Activated T-cell treated with anti-CD3 and anti-CD28 coated beads, Interleukin-2, amount 50 U/mL, for 72 hours (primary cell): ENCODE measurements at places on chromosomes 6 and 20. TPM values are rescaled to one million over a fixed set of nuclear protein-coding genes. Genes with fewer than 3 reads are reported as not detected.

GRCh38 chr20:45962031-45962755 lies 9.8 kb downstream of the ZNF335 start:
- H3K4me3 ChIP-seq, result no peak overlapping the region
- DNase-seq, result no peak
- H3K27me3 ChIP-seq, result no peaks in the 10 kb centered on the region
- H3K27ac ChIP-seq, result no peak overlapping the region
- H3K4me1 ChIP-seq, result no peaks in the 10 kb centered on the region

GRCh38 chr20:63352811-63353221 lies 8.3 kb downstream of the CHRNA4 start:
- H3K36me3 ChIP-seq, result no peaks in the 10 kb centered on the region
- no peaks in the 10 kb centered on the region for H3K4me1 ChIP-seq
- H3K27me3 ChIP-seq, result no peaks in the 10 kb centered on the region
- no peak overlapping the region for H3K27ac ChIP-seq
- DNase-seq, result no peak

- DNase-seq, result no peak
- H3K27ac ChIP-seq, result no peak overlapping the region
- no peaks in the 10 kb centered on the region for H3K27me3 ChIP-seq
- H3K4me1 ChIP-seq, result peaks cover 55% of the 10 kb centered on the region
Observed at GRCh38 chr20:25313593-25313992, 65.7 kb downstream of the PYGB start.

Gene RSPH4A
- 0.09 TPM for total RNA-seq

DNA sequence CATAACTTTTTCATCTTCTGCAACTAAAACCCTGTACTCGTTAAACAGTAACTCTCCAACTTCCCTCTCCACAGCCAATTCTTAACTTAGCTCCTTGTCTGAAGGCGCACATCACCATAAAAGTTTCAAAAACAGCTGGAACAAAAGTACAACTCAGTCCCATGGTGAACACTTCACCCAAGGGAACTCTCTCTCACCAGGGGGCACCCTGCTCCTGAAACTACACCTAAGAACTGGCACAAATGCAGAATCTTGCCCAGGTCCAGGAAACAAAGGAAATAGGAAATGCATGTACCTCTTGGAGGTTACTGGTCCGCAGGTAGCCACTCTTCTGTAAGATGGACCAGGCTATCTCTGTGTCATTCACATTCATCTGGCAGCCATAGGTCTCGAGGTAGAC lies 6.6 kb downstream of the CDK5RAP1 start:
- peak overlapping the region; percentile 64 for H3K27ac ChIP-seq
- H3K27me3 ChIP-seq, result no peaks in the 10 kb centered on the region
- no peak overlapping the region for H3K4me3 ChIP-seq
- peaks cover 22% of the 10 kb centered on the region for H3K36me3 ChIP-seq
- no peak for DNase-seq

DNA sequence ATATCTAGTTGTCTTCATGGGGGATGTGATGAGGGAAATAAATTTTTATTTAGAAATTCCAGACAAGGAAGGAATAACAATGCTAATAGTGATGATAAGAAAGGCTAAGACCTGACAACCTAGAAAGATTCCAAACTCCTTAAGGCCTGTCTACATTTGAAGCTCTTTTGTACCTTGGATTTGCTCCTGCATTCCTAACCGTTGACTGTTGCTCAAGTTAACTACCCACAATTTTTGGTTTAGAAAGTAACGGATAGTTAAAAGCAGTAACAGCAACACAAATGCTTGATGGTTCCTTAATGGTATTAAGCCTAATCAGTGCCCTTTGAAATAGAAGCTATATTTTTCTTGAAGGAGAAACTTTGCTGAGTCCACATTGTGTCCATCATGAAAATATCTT lies 52.9 kb downstream of the TRMT11 start:
- peaks cover 7% of the 10 kb centered on the region for H3K36me3 ChIP-seq
- DNase-seq, result no peak
- H3K4me3 ChIP-seq, result no peak overlapping the region
- H3K27me3 ChIP-seq, result no peaks in the 10 kb centered on the region

GRCh38 chr20:37506152-37506725 lies 14.8 kb upstream of the NNAT start:
- no peak overlapping the region for H3K4me3 ChIP-seq
- H3K27me3 ChIP-seq, result no peaks in the 10 kb centered on the region
- H3K27ac ChIP-seq, result no peak overlapping the region
- H3K36me3 ChIP-seq, result no peaks in the 10 kb centered on the region

DNA sequence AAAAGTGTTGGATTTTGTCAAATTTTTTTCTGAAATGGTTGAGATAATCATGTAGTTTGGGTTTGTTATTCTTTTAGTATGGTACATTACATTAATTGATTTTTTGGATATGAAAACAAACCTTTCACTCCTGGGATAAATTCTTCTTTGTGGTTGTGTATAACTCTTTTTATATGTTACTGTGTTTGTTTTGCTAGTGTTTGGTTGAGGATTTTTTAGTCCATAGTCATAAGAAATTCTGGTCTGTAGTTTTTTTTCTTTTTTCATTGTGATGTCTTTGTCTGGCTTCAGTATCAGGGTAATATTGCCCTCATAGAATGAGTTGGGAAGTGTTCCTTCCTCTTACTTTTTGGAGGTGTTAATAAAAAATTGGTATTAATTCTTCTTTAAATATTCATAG lies 122.2 kb upstream of the ATXN1 start:
- no peak overlapping the region for H3K4me3 ChIP-seq
- H3K36me3 ChIP-seq, result peaks cover 2% of the 10 kb centered on the region
- DNase-seq, result no peak
- peaks cover 55% of the 10 kb centered on the region for H3K27me3 ChIP-seq

Gene DEF6
- 108 TPM for total RNA-seq

Gene PARD6B
- total RNA-seq, result 4.3 TPM

GRCh38 chr6:42118162-42119001 lies 24.0 kb downstream of the C6orf132 start:
- no peaks in the 10 kb centered on the region for H3K36me3 ChIP-seq
- H3K27ac ChIP-seq, result no peak overlapping the region
- H3K27me3 ChIP-seq, result peaks cover 10% of the 10 kb centered on the region
- no peak for DNase-seq

DNA sequence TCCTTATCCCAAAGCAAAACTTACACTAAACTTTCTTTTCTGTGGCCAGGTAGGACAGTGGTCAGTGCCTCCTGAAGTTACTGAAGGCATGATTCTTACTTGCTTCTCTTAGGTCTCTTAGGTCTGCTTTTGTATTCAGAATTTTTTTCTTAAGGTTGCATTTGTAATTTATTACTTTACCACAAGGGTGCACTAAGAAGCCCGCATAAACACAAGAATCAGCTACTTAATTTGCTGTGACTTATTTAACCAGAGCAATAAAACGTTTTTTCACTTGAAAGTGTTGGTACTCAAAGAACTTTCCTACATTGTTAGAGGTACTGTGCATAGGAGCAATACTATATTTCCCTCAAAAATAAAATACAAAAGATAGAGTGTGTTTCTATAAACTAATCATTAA lies 75.4 kb upstream of the LAMA2 start:
- H3K36me3 ChIP-seq, result no peaks in the 10 kb centered on the region
- H3K27ac ChIP-seq, result no peak overlapping the region
- H3K4me1 ChIP-seq, result no peaks in the 10 kb centered on the region
- no peak overlapping the region for H3K4me3 ChIP-seq
- peaks cover 6% of the 10 kb centered on the region for H3K27me3 ChIP-seq

DNA sequence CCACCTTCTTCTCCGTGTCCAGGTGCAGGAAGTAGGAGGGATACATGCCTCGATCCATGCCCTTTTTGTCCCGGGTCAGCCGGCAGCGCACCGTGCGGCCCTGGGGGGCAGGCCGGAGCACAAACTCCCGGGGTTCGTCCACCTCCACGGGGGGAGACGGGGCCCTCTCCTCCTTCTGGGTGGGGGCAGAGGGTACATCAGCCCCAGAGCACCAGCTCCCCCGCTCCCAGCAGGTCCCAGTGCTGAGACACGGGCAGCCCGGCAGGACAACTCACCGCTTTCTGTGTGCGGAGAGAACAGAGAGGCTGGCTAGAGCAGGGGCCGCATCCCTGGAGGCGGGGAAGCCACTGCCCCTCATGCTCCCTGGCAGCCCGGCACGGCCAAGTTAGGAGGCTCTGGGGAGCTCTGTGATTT lies 6.7 kb downstream of the TULP1 start:
- H3K36me3 ChIP-seq, result no peaks in the 10 kb centered on the region
- H3K27me3 ChIP-seq, result peaks cover 17% of the 10 kb centered on the region
- no peak for DNase-seq
- no peak overlapping the region for H3K4me3 ChIP-seq
- H3K27ac ChIP-seq, result no peak overlapping the region

GRCh38 chr20:63117151-63117550 lies 98.8 kb downstream of the YTHDF1 start:
- H3K27me3 ChIP-seq, result peaks cover 36% of the 10 kb centered on the region
- H3K27ac ChIP-seq, result no peak overlapping the region
- no peaks in the 10 kb centered on the region for H3K36me3 ChIP-seq
- no peak overlapping the region for H3K4me3 ChIP-seq
- H3K4me1 ChIP-seq, result no peaks in the 10 kb centered on the region

DNA sequence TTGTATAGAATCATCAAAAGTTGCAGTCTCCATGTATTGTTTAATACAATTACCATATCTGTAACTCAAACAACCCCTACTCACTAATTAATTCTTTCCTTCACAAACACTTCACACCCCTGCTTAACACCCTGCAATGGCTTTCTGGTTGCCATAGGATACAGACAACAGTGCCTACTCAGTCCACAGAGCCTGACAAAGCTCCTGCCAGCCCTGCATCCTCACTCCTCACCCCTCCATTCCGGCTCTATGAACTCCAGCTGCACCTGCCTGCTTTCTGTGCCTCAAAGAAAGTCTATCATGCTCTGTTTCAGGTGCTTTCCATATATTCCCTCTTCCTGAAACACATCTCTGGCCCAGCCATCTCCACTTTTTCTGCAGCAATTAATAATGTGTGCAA lies 253.4 kb downstream of the HACE1 start:
- no peaks in the 10 kb centered on the region for H3K27me3 ChIP-seq
- no peak overlapping the region for H3K4me3 ChIP-seq
- H3K4me1 ChIP-seq, result peaks cover 27% of the 10 kb centered on the region
- DNase-seq, result no peak
- no peaks in the 10 kb centered on the region for H3K36me3 ChIP-seq
- H3K27ac ChIP-seq, result no peak overlapping the region

DNA sequence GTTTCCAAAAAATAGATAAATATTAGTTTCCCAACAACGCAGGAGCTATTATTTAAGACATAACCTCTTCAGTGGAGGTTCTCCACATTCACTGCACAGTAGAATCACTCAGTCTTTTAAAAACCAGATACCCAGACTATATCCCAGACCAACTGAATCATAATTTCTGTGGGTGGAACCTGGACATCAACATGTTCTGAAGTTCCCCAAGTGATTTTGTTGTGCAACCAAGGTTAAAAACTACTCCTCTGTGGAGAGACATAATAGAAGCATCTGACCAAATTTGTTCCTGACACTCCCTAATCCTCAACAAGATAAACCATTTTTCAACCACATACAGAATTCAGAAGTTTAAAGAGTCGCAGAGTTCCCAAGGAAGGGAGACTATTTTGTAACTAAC lies 42.3 kb downstream of the STK38 start:
- peak overlapping the region; percentile 38 for H3K27ac ChIP-seq
- no peak for DNase-seq
- peaks cover 24% of the 10 kb centered on the region for H3K4me1 ChIP-seq
- H3K4me3 ChIP-seq, result no peak overlapping the region

- no peaks in the 10 kb centered on the region for H3K36me3 ChIP-seq
- no peak overlapping the region for H3K27ac ChIP-seq
- no peak for DNase-seq
- H3K4me3 ChIP-seq, result no peak overlapping the region
Observed at GRCh38 chr6:89073014-89073620, 7.4 kb upstream of the PNRC1 start.

- no peak within 1 kb of the TSS for H3K27ac ChIP-seq
- no peaks in the 10 kb centered on the region for H3K36me3 ChIP-seq
- H3K4me1 ChIP-seq, result peaks cover 14% of the 10 kb centered on the region
- H3K4me3 ChIP-seq, result no peak within 1 kb of the TSS
- no peak for DNase-seq
Observed at GRCh38 chr6:31945507-31946369, at the start of gene CFB. Gene CFB, plus strand, starts transcription at chr6:31946095. Its CDS starts 127 bp downstream, at chr6:31946222.

DNA sequence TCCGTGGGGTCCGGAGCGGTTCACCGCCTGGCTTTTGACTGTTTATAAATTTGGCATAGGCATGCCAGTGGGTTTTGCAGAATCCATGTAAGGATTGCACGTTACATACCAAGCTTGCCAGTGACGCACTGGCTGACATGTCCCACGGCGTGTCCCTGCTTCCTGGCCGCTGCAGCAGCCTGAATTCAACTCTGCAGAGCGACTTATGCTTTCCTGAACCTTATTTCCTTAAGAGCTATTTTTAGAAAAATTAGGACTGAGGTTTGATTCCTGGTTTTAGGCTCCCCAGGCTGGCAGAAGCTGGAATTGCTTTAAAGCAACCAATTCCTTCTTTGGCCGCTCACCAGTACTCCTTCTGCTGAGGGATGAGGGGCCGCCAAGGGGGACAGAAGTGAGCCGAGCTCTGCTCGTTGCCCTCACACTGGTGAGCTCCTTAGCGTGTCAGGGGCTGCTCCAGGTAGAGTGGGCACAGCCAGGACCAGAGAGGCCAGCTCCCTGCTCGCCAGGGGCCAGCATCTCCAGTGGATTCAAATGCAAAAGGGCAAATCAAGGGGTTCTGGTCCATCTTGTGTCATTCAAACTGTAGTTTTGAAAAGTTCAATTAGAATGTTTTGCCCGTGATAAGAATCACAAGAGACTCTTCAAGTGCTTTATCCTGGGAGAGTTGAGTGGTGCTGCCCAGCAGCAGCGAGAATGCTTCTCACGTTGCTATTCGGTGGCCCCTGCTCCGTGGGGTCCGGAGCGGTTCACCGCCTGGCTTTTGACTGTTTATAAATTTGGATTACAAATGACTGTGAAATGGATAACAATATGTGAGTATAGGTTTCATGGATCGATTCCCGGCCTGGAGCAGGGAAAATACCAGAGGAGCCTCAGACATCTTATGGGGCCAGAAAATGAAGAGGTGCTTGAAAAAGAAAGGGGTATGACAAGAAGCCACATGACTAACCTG lies 17.5 kb upstream of the IRF4 start:
- no peak overlapping the region for H3K4me3 ChIP-seq
- DNase-seq, result no peak
- no peak overlapping the region for H3K27ac ChIP-seq

Gene BMP7
- total RNA-seq, result 0.39 TPM

DNA sequence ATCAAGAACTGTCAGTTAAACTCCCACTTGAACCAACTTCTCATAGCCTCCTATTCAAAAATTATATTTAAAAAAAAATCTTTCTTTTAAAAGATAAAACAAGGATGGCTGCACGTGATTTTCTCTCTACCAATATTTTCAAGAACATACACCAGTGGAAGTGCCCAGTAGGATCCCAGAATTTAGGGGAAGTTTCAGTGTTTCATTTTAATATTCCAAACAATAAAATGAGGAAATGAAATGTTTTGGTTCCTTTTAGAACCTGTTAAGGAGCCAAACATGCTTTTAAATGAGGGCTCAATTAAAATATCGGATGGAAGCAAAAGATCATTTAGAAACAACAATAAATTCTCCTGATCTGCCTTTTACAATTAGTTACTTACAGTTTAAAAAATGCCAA lies 26.4 kb upstream of the PRELID3B start:
- H3K36me3 ChIP-seq, result no peaks in the 10 kb centered on the region
- H3K27me3 ChIP-seq, result peaks cover 38% of the 10 kb centered on the region
- H3K4me1 ChIP-seq, result peaks cover 21% of the 10 kb centered on the region
- no peak overlapping the region for H3K27ac ChIP-seq
- DNase-seq, result no peak
